ENCODE measurements at places on chromosomes 5 and 9.

GRCh38 chr5:109242518-109242917 is 167.3 kb downstream of the PJA2 start:
- DNase-seq = no peak

GRCh38 chr5:142013734-142014521 is 1.1 kb upstream of the GNPDA1 start:
- DNase-seq = no peak

GRCh38 chr9:127083138-127083980 is 39.1 kb downstream of the ANGPTL2 start:
- no peak for DNase-seq

DNA sequence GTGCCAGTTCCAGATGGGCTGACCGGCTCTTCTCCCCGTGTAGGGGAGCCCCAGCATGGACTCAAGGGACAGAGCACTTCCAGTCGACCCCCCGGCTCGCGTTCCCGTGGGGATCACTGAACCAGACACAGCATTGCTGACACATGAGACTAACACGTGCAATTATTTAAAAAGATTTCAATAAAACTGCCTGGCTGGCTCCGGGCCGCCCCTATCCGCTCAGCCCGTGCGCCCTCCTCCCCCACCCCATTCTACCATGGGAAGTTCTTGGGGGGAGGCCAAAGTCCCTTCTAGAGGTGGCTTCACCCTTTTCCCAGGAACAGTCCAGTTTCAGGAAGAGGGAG is 4.7 kb downstream of the TESK1 start:
- no peak for DNase-seq

All from T-helper 22 cell (primary cell).